ENCODE measurements at places on chromosomes 7 and 10.

GRCh38 chr10:113494761-113495160 is 58.1 kb upstream of the HABP2 start:
- DNase-seq = no peak

DNA sequence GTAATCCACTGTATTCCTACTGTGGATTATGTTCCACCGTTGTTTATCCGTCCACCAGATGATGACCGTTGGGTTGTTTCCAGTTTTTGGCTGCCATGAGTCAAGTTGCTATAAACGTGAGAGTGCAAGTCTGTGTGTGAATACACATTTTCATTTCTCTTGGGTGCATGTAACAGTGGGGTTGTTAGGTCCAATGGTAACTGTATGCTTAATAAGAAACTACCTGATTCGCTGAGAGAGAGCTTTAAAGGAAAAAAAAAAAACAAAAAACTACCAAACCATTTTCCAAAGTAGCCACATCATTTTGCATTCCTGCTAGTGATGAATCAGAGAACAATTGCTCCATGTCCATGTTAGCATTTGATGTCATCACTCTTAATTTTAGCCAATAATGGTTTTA is 15.9 kb downstream of the UBN2 start:
- no peak for DNase-seq

- no peak for DNase-seq
Measured at GRCh38 chr10:74072503-74072902, 74.6 kb downstream of the VCL start.

DNA sequence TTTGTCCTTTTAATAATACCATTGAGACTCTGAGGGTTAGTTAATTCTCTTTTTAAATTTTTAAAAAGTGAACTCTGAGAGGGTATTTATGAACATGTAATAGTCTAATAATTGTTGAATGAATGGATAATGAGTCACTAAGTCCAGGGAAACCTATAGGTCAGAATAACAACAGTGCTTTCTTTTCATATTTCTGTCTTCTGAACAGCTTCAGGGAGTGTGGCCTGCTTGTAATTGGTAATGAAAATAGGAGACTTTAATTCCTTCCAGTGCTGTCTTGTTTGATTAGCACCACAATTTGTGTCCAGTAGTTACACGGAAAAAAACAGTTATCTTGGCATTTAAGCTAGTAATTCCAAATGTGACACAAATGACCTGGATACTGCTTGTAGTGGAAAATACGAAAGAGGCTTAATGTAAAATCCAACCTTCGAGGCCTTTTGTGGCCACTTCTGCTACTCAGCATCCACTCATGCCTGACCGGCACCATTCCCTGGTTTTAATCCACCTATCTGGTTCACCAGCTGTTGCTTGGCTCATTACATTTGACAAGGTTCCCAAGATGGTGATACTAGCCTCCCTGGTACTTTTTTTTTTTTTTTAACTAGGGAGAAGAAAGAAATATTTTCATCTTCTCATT is 149.3 kb upstream of the IMMP2L start:
- DNase-seq = no peak

- DNase-seq = no peak
Measured at GRCh38 chr10:77586719-77587415, 50.7 kb downstream of the KCNMA1 start.

- DNase-seq = no peak
Measured at GRCh38 chr7:17697128-17697881, 243.0 kb downstream of the SNX13 start.

- DNase-seq = no peak
Measured at GRCh38 chr10:66882271-66882670, 43.6 kb upstream of the LRRTM3 start.

GRCh38 chr7:130353196-130353595 is 8.6 kb downstream of the CPA5 start:
- no peak for DNase-seq

DNA sequence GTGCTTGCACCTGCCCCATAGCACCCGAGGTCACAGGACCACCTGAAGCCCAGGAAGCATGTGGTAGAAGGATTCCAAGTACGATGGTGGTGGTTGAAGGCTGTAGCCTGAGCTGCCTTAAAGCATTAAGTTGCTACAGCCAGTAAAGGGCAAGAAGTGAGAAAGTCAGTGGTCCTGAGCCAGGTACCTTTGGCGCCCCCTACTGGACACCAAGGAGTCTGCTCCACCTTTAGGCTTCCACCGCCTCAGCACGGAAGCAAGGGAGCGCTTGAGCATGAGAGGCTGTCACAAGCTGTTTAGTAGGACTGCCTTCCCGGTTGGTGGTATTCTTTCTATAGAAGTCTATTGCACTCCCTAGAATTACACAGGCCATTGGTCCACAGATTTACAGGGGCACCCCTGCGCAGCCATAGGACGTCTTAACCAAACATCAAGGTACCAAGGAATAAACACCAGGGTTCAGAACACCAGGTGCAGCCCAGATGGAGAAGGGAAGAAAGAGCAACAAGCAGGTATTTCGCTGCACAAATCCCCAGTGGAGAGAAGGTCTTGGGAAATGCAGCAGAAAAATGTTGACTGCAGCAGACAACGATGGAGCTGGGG is 2.2 kb downstream of the CRTAC1 start:
- DNase-seq = peak; percentile 82

DNA sequence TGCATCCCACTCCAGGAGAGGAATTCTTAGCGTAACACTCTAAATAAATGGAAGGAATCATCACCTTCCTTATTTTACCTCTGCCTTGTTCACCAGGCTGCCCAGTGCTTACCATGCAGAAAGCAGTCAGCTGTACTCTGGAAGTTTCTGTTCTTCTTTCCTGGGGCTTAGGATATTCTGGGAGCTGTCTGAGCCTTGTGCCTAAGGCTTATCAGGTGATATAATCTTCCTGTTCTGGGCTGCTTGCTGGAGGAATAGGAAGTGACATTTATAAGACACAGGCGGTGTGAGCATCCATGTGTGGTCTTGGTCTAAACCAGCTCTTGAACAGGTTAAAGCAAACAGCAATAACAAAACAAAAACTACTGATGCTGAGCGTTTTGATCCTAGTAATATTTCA is 13.5 kb downstream of the KCTD7 start:
- DNase-seq = no peak

DNA sequence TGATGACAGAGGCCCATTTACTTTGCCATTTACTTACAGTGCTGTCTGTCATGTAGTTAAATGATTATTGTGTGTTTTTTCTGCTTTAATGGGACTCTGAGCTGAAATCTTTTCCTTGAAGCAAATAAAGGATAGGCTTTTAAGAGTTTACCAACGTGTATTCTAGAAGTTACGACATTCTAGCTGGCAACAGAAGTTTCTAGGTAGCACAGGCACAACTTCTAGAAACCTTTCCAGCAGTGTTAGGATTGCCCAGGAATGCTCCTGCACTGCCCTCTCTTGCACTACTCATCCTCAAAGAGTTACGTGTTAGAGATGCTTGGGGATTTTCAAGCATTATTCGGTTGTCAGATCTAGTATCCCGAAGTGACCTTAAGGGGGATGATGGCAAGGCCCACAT is 42.5 kb upstream of the TMEM236 start:
- DNase-seq = no peak

DNA sequence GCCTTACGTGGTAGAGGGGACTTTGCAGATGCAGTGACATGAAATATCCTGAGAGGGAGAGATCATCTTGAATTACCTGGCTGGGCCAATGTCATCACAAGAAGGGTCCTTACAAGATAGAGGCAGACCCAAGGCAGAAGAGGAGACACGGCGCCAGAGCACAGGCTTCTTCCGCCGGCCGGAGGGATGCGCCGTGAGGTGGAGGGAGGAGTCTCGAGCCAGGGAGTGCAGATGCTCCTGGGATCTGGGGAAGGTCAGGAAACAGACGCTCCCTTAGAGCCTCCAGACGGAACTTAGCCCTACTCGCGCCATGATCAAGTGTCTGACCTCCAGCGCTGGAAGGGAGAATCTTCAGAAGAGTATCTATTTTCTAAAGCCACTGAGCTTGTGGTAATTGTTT is 304.8 kb downstream of the GLRX3 start:
- DNase-seq = no peak

- DNase-seq = no peak
Measured at GRCh38 chr10:132637477-132638129, 100.0 kb downstream of the INPP5A start.
